ENCODE measurements at places on chromosomes 2 and 18.

GRCh38 chr2:186427970-186428369 lies 58.1 kb upstream of the ZC3H15 start:
- DNase-seq = peak; percentile 6

DNA sequence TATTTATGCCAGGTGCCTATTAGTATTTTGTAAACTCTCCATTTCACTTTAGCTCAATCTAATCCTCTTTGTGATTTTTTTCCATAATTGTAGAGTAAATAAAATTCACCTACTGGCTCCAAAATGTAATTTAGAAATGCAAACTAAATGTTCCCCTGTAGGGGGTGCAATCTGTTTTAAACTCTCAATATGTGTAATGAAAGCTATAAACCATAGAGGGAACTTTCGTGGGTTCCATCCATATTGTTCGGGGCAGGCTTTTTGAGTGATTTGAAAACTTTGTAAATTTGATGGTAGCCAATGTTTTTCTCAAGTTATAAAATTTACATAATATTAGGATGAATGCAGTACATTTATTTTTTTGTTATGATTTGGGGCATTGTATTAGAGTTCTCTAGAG lies 49.4 kb downstream of the TSPYL6 start:
- peak; percentile 79 for DNase-seq

- no peak for DNase-seq
Measured at GRCh38 chr2:1767939-1768691, 23.8 kb upstream of the PXDN start.

GRCh38 chr18:47591429-47591828 lies 339.0 kb downstream of the SMAD2 start:
- no peak for DNase-seq

DNA sequence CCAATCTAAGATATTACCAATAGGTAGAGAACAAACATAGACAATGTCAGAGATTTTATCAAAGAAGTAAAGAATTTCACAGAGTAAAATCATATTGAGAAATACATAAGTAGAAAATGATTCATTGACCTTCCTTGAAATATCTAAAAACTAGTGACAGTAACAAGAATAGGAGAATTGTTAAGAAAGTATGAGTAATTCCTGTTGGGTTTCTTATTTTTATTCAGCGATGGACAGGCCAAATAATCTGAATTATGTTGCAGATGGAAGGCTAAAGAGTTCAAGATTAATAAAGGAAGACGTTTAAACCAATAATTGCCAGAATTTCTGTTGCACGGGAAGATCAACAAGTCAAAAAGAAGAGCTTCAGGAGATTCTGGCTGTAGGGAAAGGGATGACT lies 163.4 kb upstream of the RASGRP3 start:
- no peak for DNase-seq

DNA sequence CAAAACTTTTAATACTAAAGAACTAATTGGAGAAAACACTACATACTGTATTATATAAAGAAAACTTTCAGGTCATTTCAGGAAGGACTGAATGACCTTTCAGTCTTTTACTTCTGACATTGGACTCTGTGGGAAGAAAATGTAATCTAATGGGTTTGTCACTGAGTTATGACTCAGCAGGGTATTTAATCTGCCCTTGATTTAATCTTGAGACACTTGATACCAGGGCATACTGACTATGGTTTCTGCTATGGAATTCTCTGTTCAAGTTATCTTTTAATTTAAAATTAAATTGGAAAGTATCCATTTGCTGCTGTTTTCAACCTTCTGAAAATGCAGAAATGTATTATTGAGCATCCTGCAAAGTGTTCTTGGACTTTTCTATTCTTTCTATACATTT lies 354.2 kb upstream of the GALNT5 start:
- no peak for DNase-seq

GRCh38 chr18:24195296-24196053 lies 56.6 kb downstream of the CABYR start:
- no peak for DNase-seq

DNA sequence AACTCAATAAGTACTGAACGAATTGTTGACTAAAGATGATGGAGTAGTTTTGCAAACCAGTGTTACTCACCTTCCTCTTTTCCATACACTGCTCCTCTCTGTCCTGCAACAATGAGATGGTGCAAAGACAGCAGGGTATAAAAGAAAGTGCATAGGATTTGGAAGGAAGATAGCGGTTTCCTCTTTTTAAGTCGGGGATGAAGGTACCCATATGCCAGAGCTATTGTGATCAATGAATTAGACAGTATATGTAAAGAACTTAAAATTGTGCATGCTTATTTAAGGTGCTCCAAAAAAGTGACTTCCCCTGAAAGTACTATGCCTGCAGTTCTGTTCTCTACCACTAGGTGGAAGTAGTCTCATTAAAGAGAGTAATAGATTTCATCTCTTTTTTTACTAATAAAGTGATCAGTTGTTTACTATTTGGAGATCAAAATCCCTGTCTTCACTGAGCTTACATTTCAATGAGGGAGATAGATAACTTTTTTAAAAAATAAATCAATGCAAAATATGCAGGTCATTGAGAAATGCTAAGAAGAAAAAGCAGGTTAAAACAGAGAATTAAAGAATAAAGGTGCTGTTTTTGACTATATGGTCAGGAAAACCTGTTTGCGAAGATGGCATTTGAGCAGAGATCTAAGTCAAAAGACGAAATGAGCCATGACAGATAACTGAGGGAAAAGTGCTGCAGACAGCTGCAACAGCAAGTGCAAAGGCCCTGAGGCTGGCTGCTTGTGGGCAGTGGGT lies 339.7 kb upstream of the SLC14A2 start:
- DNase-seq = peak; percentile 67

- DNase-seq = peak; percentile 65
Measured at GRCh38 chr2:212548455-212548819, 9.8 kb upstream of the ERBB4 start.

DNA sequence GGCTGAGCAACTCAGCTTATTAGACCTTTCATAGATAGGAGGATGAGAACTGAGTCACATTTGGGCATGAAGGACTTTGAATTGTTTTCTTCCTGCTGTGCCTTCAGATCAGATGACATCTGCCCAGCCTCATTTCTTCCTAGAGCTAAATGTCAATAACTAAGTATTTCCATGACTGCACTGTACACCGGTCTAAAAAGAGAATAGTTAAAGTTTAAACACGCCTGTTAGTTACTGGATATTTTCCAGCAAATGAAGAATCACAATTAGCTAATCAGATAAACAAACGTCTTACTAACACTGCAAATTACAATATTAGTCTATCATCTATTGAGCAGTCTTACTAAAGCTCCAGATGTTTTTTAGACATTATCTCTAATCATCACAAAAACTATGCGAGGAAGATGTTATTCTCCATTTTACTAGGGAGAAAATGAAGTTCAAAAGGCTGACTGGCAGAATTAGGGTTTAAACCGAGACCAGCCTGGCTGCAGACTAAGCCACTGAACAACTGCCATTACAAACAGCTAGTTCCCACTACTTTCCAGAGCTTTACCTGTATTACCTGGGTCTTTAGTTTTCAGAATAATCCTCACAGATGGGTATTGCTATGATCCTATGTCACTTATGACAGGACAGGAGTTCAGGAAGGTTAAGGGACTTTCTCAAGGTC lies 69.4 kb upstream of the ZNF397 start:
- peak; percentile 58 for DNase-seq

- peak; percentile 44 for DNase-seq
Measured at GRCh38 chr2:36371070-36371874, 15.7 kb downstream of the CRIM1 start.

DNA sequence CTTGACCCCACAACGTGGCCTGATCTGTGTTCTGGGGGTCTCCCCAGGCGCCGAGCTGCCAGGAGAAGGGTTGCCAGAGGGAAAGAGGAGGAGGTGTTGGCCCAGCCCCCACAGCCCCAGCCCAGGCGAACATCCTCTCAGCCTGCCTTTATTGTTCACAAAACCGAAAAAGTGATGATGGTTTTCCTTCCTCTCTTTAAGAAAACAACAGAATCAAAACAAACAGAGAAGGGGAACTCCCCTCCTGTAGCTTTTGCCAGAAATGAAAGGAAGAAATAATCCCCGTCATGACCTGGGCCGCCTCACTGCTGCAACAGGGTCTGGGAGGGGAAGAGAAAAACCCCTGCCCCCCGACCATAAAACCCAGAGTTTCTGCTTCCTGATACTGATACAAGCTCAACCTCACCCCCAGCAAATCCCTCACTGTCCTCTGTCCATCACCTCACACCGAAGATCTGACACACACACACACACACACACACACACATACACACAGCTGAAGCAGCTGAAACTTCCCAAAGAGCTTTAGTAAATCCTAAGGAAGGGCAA lies 52.0 kb downstream of the ZFP36L2 start:
- no peak for DNase-seq

DNA sequence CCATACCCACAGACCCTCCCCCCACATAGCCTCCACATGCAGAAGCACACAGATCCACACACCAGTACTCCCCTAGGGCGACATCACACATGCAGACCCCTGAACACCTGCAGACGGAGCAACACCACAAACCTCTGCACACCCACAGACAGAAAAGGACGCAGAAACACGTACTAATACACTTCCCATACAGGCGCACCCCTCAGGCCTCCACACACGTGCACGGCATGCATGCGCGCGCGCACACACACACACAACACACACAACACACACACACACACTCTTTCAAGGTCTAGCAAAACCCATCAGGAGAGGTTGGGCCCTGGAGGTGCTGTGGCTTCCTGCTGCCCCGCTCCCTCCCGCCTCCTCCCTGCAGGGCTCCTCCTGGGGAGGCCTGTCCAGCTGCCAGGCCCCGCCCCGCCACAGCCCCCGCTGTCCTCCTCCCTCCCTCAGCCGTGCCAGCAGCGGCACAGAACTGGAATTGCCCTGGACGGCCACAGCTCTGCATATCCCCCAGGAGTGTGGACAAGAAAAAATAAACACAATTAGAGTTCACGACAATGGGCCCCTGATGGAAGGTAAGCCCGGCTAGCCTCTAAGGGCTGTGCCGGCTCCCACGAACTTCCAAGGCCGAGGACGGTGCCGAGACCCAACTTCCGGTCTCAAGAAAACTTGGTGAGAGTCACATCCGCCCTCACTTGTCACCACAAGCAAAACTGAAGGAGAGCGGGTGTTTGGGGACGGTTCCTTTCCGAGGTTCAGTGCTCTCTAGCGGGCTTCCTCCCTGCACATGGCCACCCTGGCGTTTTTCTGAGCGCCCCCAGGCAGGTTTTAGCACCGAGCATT lies 6.8 kb downstream of the ZFP36L2 start:
- peak; percentile 85 for DNase-seq

- DNase-seq = no peak
Measured at GRCh38 chr18:72542342-72542741, 1.8 kb downstream of the CBLN2 start.

- no peak for DNase-seq
Measured at GRCh38 chr18:26215247-26215970, 10.8 kb upstream of the TAF4B start.

DNA sequence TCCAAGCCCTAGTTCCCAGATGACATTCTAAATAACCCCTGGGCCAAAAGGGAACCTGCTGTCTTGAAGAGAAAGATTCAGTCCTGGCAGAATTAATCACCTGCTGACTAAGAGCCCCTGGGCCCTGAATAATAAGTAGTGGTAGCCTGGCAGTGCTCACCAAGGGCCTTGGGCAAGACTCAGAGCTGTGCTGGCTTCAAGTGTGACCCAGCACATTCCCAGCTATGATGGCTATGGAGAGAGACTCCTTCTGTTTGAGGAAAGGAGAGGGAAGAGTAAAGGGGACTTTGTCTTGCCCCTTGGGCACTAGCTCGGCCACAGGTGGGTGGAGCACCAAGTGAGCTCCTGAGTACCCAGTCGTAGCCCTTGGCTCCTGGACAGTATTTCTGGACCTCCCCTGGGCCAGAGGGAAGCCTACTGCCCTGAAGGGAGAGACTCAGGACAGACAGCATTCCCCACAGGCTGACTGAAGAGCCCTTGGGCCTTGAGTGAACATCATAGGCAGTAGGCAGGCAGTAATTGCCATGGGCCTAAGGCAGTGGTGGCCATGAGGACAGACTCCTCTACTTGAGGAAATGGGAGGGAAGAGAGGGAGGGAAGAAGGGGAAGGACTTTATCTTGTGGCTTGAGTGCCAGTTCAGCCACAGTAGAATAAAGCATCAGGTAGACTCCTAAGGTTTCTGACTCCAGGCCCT lies 40.0 kb upstream of the INPP4A start:
- DNase-seq = no peak

DNA sequence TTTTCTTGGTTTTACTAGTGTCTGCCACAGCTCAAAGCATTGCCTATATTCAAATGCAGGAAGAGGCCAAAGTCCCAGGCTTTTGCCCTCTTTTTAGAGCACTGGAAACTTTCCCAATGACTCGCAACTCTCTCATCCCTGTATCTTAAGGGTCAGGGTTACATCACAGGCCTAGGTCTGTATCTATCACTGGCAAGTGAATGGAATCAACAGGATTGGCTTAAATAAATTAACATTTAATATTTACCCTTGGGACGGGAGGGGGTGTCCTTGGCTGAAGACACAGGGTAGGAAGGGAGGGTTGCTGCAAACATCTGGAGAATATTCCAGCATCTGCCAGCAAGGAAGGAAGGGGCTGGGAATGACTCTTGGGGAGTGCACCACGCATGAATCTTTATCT lies 242.6 kb downstream of the SLC4A3 start:
- DNase-seq = no peak

DNA sequence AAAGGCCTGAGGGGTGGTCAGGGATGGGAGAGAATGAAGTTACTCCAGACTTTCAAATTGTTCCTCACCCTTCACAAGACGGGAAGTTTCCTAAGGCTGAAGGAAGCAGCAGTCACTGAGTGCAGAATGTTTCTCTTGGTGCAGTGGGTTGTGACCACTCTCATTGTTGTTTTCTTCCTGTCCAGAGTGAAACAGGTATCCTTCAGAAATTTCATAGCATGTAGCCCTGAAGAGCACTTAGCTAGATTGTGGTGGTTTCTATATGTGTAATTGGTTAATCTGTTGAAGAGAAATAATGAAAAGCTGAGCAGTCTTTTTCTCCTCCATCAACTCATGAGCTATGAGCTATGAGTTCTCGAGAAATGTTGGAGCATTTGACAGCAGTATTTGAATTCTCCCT lies 96.8 kb downstream of the GPD2 start:
- DNase-seq = no peak

DNA sequence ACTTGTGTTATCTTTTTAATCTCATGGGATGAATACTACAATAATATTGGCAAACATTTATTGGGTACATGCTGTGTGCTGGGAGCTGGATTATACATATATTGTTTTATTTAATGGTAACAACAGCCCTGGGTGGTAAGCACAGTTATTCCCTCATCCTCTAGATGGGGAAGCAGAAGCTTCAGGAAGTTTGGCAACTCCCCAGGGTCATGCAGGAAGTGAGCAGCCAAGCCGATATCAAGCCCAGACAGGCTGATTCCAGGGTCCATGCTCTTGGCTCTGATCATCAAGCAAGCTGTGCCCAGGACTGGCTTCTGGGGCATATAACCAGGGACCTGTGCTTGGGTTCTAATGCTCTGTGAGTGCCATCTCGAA lies 155.8 kb downstream of the ZNF516 start:
- no peak for DNase-seq

GRCh38 chr2:15708865-15709820 lies 117.5 kb downstream of the DDX1 start:
- no peak for DNase-seq

Data from choroid plexus epithelial cell (primary cell).